ENCODE measurements at places on chromosomes 12 and 14. TPM values are rescaled to one million over a fixed set of nuclear protein-coding genes. Genes with fewer than 3 reads are reported as not detected.

The CLEC6A gene
- polyA plus RNA-seq = not detected

The GRIP1 gene
- polyA plus RNA-seq = 0.45 TPM

The FOXN4 gene
- polyA plus RNA-seq = not detected

The TMEM117 gene
- polyA plus RNA-seq = 5.2 TPM

The SLC17A8 gene
- not detected for polyA plus RNA-seq

The THAP2 gene
- 14.3 TPM for polyA plus RNA-seq

The RDH16 gene
- polyA plus RNA-seq = not detected

The TAS2R9 gene
- polyA plus RNA-seq = not detected

The AICDA gene
- polyA plus RNA-seq = 0.34 TPM

The SLC7A7 gene
- 21.8 TPM for polyA plus RNA-seq

The KRT74 gene
- not detected for polyA plus RNA-seq

The LRP1 gene
- polyA plus RNA-seq = 0.04 TPM

DNA sequence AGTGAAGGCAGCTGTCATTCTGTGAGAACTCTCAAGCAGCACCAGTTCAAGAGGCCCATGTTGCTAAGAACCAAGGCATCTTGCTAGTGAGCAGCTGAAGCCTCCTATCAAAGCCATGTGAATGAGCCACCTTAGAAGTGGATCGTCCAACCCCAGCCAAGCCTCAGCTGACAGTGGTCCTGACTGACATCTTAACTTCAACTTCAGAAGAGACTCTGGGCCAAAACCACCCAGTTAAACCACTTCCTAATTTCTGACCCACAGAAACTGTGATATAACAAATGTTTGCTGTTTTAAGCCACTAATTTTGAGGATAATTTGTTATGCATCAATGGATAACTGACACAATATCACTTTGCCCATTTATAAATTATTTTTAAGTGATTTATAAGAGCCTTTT is 256.0 kb downstream of the RPAP3 start:
- DNase-seq = no peak

DNA sequence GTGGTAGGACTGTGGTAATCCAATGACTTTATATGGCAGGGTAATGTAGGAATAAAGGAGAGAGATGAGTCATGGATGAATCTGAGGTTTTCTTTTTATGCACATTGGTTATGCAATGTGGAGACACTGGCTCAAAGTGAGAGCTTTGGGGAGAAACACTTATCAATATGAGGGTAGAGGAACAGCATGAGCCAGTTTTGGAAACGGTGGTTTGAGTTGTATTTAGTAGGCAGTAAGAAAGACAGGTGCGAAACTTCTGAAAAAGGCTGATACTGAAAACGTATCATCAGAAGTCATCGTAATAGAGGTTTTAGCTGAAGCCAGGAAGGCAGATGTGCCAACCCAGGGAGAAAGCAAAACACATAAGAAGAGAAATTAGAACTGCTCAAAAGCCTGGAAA is 854.8 kb upstream of the SEL1L start:
- DNase-seq = no peak

DNA sequence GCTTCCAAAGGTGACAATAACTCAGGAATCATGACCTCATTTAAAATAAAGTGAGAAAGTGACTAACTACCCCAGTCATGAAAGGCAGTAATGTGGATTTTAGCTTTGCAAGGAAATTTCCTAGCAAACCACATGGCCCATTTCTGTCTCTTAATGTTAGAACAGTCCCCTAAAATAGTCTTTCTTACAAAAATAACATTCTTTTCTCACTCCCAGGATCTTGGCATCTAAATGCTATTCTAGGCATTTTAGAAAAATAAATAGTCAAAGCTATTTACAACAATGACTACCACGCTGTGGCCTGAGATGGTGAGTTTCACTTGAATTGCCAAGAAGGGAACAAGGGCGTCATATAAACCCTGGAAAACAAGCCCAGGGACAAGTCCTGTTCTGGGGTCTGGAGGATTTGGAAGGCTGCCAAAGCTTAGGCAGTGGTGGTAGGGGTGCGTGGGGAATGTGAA is 101.2 kb upstream of the CCDC175 start:
- DNase-seq = no peak

DNA sequence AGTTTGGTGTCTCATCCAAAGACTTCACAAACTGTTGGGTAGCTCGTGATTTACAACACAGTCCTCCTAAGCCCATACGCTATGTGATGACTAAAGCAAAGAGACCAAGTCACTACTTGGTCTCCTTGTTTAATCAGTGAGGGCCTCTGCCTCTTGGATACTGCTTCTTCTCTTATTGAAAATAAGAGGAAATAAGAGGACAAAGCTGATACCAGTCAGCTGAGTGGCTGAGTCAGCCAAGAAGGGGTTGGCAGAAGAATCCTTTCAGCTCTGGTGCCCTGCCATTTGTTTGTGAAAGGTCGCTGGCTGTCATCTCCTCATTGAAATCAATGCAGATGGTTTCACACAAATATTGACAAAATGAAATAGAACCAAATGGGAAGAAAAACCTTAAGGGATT is 67.5 kb upstream of the SLC35F4 start:
- DNase-seq = no peak

- no peak for DNase-seq
Measured at GRCh38 chr12:91240386-91241095, 57.9 kb upstream of the DCN start.

DNA sequence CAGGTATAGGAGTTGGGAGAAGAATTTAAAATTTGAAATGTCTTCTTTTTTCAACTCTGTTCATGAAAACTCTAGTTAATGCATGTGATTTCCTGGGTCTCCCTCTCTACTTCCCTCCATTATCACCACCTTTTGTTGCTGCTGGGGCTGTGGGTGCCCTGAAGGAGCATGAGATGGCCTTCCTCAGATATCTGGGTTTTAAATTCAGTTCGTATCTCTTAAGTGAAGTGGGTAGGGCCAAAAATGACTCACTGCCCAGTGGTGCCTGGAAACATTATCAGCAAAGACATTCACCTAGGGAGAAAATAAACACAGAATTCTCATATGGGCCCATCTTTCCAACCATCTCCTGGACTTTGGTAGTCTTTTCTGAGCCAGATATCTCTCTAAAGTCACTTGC is 234.9 kb upstream of the PLEKHG7 start:
- DNase-seq = no peak

DNA sequence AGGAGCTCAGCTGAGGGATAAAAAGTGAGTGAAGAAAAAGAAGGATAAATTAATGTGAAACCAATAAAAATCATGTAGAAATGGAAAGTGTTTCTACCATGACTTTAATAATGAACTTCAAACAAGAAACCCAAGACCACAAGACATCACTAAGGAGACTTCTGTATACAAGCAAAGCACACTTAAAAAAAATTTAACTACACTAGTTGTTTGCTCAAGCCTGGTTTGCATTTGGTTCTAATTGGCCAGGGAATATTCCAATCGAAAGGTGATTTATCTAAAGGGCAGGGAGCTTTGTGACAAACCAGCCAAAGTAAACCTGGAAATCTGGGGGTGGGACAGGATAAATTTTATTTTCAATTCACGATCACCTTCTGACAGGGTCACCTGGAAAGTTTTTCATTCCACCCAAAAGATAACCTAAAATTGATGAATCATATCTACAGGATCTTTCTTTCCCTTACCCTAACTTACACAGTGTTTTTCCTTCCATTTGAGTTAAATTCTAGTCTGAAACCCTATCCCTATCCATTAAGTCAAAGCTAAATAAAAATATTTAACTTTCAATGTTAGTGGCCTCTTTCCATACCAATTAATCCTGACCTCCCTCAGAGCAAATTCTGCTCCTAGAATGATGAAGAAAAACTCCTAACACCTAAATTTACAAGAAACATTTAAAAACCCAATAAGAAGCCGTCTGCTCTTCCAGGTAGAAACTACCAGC is 2.6 kb downstream of the EGLN3 start:
- DNase-seq = no peak

DNA sequence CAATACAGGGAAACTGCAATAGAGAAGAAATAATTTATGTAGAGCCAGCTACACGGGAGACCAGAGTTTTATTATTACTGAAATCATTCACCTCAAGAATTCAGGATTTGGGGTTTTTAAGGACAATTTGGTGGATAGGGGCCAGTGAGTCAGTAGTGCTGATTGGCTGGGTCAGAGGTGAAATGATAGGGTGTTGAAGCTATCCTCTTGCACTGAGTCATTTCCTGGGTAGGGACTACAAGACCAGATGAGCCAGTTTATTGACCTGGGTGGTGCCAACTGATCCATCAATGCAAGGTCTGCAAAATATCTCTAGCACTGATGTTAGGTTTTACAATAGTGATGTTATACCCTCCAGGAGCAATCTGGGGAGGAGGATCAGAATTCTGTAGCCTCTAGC is 486.3 kb downstream of the LRIG3 start:
- DNase-seq = no peak

- no peak for DNase-seq
Measured at GRCh38 chr14:104886690-104887622, 21.9 kb downstream of the CEP170B start.

DNA sequence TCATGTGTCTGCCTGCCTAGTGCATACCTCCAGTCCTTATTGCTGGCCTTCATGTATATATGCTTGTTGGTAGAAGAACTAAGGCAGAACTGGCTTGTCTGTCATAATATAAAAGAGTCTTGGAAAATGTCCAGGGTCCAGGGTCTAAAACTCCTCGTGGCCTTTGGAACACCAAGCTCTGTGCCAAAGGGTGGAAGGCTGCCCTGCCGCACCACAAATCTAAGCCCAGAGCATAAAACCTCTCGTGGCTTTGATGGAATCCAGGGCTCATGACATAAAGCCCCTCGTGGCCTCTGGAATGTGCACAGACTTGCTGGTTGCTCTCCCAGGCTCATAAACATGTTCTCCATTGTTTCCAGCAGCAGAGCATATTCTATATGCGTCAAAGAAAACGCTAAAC is 107.9 kb downstream of the BBS10 start:
- DNase-seq = no peak

GRCh38 chr12:25784669-25785068 is 173.8 kb upstream of the RASSF8 start:
- no peak for DNase-seq

GRCh38 chr12:106758349-106759110 is 16.0 kb upstream of the RIC8B start:
- DNase-seq = no peak

- DNase-seq = no peak
Measured at GRCh38 chr12:110893956-110894355, 26.4 kb downstream of the MYL2 start.

GRCh38 chr12:108637222-108637971 is 3.7 kb upstream of the SELPLG start:
- DNase-seq = no peak
